ENCODE measurements at places on chromosomes 1 and 21. TPM values are rescaled to one million over a fixed set of nuclear protein-coding genes. Genes with fewer than 3 reads are reported as not detected.
A peak's percentile ranks its signal among the peaks of the same experiment; 100 is the strongest.

TCHHL1 gene
- not detected for polyA plus RNA-seq

GRCh38 chr21:36606287-36606982 lies 92.5 kb upstream of the SIM2 start:
- DNase-seq, result no peak

GRCh38 chr1:20699558-20699957 lies 18.2 kb downstream of the KIF17 start:
- DNase-seq, result no peak

- no peak for DNase-seq
These were observed 20.1 kb downstream of the ECE1 start for GRCh38 chr1:21270086-21270689.

- DNase-seq, result no peak
These were observed 20.3 kb downstream of the PRKAA2 start for GRCh38 chr1:56665384-56665783.

DNA sequence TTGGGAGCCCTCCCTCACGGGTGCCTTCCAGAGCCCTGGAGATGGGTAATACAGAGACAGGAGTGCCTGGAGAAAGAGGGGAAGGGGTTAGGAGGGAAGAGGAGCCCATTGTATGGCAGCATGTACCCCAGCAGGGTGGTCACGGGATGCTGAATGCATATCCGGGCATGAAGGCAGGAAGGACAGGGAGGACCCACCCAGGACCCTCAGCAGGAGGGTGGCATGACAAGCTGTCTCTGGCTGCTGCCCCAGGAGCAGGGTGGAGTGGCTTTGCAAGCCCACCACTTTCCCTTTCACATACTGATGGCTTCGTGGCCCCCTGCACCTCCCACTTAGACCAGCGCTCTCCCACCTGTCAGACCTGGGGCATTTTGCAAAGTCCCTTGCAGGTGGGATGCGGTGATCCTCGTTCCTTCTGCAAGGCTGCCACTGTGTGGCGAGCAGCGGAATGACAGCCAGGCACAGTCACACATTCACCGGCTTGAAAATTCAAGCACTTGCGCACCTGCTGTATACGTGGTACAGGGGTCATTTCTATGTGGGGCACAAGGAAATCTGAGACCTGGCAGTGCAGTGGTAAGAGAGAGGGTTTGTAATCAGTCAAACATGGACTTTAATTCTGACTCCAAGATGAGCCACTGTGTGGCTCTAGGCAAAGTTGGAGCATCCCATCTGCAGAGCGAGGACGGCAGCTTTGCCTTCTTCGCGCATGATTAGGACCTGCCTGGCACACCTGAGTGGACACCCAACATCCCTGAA lies 53.2 kb upstream of the TMEM51 start:
- DNase-seq, result peak; percentile 7

CD1B gene
- not detected for polyA plus RNA-seq

LCE3D gene
- not detected for polyA plus RNA-seq

S100A3 gene
- polyA plus RNA-seq, result 3.2 TPM

DNA sequence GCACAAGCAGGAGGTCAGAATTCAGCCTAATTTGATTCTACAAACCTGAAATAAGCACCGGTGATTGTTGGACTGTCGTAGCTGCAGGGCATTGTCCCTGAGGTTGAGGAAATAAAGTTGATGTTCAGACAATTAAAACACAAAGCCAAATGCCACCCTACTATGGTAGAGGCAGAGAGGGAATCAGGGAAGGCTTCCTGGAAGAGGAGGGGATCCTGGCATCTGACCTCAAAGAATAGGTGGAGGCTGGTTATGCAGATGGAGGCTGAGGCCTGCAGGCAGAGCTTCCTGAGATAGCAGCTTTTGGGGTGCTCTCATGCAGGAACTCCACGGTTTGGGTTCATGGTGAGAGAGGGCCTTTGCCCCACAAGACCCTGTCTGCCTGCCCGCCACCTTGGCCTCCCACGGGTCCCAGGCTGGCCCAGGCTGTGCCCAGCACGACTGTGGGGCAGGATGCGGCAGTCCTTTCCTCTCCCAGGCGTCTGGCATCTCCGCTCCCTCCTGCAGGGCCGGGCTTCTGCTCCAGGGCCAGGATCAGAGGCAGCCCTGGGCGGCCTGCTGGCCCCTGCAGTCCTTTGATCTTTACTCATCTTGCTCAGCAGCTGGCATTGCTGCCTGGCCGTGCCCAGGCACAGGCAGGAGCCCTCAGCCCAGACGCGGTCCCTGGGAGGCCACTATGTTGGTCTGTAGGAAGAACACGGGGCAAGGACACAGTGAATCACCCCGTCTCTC lies 134.1 kb upstream of the VAMP3 start:
- DNase-seq, result no peak

DNA sequence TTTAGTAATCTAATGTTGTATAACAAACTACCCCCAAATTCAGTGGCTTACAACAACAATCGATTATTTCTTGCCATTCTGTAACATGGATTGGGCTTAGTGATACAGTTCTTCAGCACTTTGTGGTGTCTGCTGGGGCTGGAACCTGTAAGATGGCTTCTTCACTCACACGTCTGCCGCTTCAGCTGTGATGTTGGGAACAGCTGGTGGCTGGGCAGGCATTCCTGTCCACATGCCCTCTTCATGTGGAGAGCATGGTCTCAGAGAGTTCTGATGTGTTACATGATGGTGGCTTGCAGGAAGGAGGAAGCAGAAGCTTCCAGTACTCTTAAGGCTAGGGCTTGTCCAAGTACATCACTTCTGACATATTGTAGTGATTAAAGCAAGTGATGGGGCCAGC lies 276.9 kb downstream of the PTBP2 start:
- no peak for DNase-seq

GRCh38 chr1:21909787-21910503 lies 27.2 kb downstream of the HSPG2 start:
- DNase-seq, result no peak

RORC gene
- polyA plus RNA-seq, result not detected

GRCh38 chr1:94543001-94543400 lies 1.4 kb upstream of the F3 start:
- DNase-seq, result no peak

DNA sequence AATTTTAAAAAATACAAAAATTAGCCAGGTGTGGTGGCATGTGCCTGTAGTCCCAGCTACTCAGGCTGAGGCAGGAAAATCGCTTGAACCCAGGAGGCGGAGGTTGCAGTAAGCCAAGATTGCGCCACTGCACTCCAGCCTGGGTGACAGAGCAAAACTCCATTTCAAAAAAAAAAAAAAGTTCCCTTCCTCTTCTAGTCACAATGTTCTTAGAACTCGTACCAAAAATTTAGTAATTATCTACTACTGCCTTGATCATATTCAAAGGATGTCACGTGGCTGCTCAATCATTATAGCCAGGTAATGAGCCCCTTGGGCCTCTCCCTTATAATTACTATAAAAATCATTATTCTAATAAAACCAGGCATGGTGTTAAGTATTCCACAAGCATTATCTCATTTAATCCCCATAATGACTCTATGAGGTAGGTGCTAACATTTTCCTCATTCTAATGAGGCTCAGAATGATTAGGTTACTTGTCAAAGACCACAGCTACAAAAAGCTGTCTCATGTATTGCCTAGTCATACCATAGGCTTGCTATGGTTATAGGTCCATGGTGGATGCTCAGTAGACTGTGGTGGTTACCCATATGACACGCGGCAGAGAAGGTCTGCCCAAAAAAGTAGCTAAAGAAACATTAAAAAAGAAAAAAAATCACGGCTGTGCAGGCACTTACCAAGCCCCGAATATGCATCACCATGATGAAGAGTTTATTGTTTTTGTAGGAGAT lies 15.5 kb upstream of the PPP1R15B start:
- no peak for DNase-seq

CNR2 gene
- polyA plus RNA-seq, result not detected

HPCAL4 gene
- not detected for polyA plus RNA-seq

- DNase-seq, result no peak
These were observed 27.0 kb upstream of the USH2A start for GRCh38 chr1:216450227-216450626.

DNA sequence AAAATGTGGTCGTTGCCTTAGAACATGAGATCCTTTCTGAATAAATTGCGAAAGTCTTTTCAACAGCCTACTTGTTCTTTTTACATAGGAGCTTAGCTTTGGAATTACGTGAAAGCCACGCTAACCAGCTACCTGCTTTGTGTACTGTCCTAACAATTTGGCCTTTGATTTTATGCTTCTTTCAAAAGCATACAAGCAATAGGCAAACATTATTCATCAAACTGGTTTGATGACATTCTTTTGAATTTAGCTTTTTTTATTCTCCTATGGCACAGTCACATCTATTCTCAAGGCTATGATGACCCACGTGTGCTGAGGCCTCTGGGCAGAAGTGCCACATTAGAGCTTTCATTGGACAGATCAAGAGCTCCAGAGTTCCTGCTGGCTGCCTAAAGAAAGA lies 178.0 kb upstream of the DPT start:
- DNase-seq, result no peak

DNA sequence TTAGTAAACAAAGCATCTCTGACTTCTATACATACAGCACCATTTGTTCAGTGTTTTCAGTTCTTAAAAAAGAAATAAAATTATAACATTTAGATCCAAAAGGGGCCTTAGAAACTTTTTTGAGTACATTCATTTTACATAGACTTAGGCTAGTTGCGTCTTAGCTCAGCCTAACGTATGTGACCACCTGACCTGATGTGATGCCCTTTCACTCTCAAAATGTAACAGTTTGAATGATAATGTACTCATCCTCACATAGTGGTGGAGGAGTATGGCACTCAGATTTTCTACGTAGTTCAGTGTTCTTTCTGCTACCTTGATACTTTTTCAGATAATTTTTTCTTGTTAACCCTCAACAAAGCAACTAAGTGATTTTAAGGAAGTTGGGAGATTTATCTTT lies 43.4 kb downstream of the RPRD2 start:
- no peak for DNase-seq

DNA sequence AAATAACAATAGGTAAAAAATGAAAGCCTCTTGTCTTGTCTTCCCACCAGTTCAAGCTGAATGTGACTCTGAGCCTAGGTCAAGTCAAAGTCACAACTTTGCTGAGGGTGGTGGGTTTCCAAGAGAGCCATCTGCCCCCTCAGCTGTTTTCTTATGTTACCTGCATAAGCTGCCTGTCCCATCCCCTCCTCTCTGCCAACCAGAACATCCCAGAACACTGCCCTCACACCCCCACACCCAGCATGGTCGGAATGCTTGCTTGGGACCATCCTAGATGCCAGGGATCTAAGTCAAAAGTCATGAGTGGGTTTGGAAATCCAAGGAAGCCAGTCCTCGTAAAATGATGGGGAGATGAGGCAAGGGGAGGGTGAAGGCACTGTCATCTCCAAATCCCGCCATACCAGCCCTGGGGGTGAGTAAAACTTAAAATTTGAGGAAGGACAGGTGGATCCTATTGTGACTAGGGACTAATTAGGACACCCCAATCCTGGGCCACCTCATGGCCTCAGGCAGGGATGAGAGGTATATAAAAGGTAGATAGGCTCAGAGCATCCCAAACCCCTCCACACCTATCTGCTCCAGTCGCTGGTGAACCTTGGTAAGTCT lies at the start of gene SPRR5:
TSS of gene SPRR5 (plus strand) at position 556 of the 606 bp plus-strand sequence. CDS start 1,349 bp downstream, outside the sequence.
- DNase-seq, result no peak

GRCh38 chr1:184860985-184861754 lies 106.5 kb upstream of the EDEM3 start:
- DNase-seq, result no peak

RHBDL2 gene
- 0.32 TPM for polyA plus RNA-seq

DNA sequence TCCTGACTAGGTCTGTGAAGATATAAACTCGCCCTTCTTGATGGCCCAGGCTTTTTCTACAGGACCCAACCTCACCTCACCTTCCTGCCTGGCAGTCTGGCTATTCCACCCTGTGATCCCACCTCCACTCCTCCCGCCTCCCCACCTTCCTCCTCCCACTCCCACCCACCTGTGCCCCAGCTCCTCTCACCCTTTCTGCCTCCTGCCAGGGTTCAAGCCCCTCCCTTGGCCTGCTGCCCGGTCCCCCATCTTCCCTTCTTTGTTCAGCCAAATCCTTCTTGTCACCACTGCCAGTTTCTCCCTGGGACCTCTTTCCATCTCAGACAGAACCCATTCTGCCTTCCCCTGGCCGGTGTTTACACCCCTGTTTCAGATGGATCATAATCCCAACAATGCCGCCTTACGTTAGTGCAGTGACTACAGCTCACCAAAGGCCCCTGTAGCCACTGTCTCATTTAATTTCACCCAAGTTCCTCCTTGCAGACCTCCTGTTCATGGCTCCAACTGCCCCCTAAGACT lies 127.5 kb upstream of the EDN2 start:
- DNase-seq, result no peak

CD34 gene
- polyA plus RNA-seq, result 0.14 TPM

CNTN2 gene
- not detected for polyA plus RNA-seq

DNA sequence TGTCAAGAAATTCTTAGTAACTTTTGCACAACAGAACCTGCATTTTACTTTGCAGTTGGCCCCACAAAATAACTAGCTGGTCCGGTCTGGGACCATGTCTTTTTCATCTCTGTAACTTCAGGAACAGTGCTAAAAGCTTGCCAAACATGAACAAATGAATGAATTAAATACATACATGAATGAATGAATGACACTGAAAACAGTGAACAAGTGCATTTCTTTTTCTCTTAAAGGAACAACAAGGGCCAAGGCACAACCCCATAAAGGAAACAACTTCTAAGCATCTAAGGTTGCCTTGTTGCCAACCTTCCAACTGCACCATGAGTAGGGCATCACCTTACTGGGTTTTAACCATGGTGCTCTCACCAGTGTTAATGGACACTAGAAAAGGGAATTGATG lies 534.4 kb upstream of the PKN2 start:
- DNase-seq, result no peak

- no peak for DNase-seq
These were observed 31.0 kb downstream of the DDX20 start for GRCh38 chr1:111786669-111787207.

GRCh38 chr1:245771511-245772281 lies 616.9 kb downstream of the KIF26B start:
- peak; percentile 82 for DNase-seq

GRCh38 chr1:3355089-3355488 lies 99.4 kb upstream of the ARHGEF16 start:
- DNase-seq, result no peak

- no peak for DNase-seq
These were observed 10.6 kb upstream of the GADD45A start for GRCh38 chr1:67674260-67675011.

CFHR5 gene
- not detected for polyA plus RNA-seq

GRCh38 chr21:42469272-42469671 lies 26.8 kb downstream of the RSPH1 start:
- DNase-seq, result no peak

DNA sequence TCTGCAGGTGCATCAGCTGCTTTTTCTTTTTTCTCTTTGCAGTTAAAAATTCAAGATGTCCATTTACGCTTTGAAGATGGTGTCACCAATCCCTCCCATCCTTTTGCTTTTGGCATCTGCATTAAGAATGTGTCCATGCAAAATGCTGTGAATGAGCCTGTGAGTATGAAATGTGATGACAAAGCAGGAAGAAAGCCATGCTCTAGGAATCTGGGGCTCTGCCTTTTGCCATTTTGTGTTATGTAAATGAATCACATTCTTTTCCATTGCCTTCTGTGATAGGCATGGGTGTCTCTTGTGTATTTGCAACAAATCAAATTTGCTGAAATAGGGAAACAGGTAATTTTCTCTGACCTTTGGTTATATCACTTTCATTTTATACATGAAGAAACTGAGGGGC lies 19.4 kb downstream of the VPS13D start:
- DNase-seq, result no peak

AUNIP gene
- 1.1 TPM for polyA plus RNA-seq

- DNase-seq, result no peak
These were observed 38.5 kb upstream of the LDLRAP1 start for GRCh38 chr1:25504706-25505595.

GRCh38 chr1:207891148-207891547 lies 19.8 kb downstream of the CD34 start:
- DNase-seq, result no peak

- DNase-seq, result no peak
These were observed 212.4 kb downstream of the ZNF648 start for GRCh38 chr1:181849071-181849470.
